Breast epithelium (tissue), 4 donors: ENCODE measurements at places on chromosomes 1 and 21. TPM values are rescaled to one million over a fixed set of nuclear protein-coding genes. Genes with fewer than 3 reads are reported as not detected.

DNA sequence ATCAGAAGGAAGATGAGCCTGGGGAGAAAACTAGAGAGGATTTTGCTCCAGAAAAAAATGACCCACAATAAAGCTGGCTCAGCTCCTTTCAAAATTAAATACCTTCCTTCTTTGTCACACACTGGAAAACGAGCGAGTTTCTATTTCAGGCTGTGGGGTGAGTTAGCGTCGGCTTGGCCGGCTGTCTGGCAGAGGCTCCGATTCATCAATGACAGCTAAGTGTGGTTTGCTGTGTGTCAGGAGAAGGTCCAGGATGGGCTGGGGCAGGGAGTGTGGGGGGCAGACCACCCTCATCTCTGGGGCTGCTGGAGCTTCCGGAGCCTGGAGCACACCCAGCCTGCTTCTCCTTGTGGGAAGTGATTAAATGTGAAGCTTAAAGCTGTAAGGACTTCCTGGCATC is 120.2 kb downstream of the ETS2 start:
- no peak for DNase-seq

DNA sequence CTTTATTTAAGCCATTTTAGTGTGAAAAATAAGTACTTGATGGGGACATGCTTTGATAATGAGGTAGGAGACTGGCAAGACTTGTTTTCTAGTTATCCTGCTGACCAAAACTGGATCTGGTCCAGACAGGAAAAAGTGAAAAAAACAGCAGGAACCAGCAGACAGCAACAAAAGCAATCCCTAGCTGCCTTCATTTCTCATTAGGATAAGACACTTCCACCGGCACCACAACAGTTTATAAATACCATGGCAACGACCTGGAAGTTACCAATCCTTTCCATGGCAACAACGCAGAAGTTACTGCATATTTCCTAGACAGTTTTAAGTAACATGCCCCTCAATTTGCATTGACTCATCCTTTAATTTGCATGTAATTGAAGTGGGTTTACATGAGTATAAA is 993.8 kb upstream of the NCAM2 start:
- DNase-seq, result no peak

DNA sequence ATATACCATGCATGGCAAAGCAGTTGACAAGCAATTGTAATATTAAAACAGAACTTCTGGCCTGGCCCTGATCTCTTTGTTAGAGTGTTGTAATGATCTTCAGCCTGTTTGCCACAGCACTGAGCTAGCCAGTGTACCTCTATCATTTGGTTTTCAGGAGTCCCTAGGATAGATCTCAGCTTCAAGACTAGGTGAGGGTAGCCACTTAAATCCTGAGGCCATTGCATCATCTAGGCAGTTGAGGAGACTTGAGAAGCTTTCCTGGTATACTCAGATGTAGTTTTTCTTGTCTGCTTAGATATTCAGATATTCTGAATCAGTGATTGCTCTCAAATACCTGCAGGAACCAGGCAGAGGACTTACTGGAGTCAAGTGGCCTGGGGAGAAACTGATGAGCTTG is 14.7 kb downstream of the S1PR1 start:
- no peak for DNase-seq

GRCh38 chr1:76095802-76096201 is 21.3 kb downstream of the ST6GALNAC3 start:
- DNase-seq, result no peak

- DNase-seq, result peak; percentile 91
Observed at GRCh38 chr1:211735208-211736170, 60.1 kb upstream of the NEK2 start.

- peak; percentile 31 for DNase-seq
Observed at GRCh38 chr21:45615145-45615711, 28.3 kb upstream of the PCBP3 start.

Gene HSD3B1
- total RNA-seq, result not detected
